ENCODE measurements at places on chromosomes 1 and 21. TPM values are rescaled to one million over a fixed set of nuclear protein-coding genes. Genes with fewer than 3 reads are reported as not detected.

The FBXO28 gene
- 26.3 TPM for total RNA-seq

The ZNF697 gene
- total RNA-seq = 8.8 TPM

The FMO4 gene
- total RNA-seq = 3.8 TPM

GRCh38 chr1:228198977-228199590, 8.8 kb upstream of the OBSCN start:
- DNase-seq = no peak

GRCh38 chr21:38925478-38925877, 119.7 kb downstream of the ETS2 start:
- no peak for DNase-seq

- peak; percentile 42 for DNase-seq
Measured at GRCh38 chr1:170010443-170010842, 64.1 kb downstream of the KIFAP3 start.

GRCh38 chr1:77333501-77333900, 51.7 kb downstream of the AK5 start:
- no peak for DNase-seq

- no peak for DNase-seq
Measured at GRCh38 chr21:18810136-18810535, 406.6 kb upstream of the TMPRSS15 start.

DNA sequence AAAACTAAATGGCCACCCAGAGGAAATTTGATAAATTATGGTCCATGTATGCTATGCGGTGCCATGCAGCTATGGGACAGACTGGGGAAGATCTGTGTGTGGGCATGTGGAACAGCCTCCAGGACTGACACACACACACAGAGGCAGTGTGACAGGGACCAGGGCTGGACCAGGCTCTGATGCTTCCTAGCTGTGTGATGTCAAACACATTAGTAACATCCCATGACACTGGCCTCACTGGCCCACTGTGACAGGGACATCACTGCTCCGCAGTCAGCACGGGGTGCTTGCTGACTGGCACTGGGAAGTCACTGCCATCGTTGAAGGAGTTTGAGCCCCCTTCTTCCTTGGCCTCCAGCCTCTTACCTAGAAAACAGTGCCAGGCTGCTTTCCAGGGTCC, 13.9 kb downstream of the RAP1GAP start:
- no peak for DNase-seq

Data from ovary (tissue), 10 donors.